ENCODE measurements at places on chromosomes 4 and X.

- DNase-seq, result peak; percentile 72
Measured at GRCh38 chr4:108058685-108059440, 69.2 kb downstream of the HADH start.

DNA sequence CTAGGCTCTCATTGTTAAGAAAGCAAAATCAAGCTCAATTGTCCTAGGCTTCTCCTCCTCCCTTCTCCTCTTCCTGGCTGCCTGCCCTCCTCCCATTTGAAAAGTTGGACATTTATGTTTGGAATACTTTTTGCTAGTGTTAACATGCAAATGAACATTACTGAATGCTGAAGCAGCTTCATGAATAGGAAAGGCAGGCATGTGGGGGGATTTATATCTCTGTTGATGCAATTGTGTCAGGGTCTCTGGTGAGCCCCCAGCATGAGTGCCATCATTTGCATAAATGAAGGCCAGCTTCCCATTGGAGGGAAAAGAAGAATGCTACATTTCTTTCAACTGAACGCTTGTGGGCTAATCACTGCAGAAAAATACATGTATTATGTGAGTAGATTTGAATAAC is 160.1 kb upstream of the NDST3 start:
- DNase-seq, result no peak

GRCh38 chrX:68666580-68666979 is 19.1 kb downstream of the STARD8 start:
- no peak for DNase-seq

- peak; percentile 40 for DNase-seq
Measured at GRCh38 chr4:39319676-39320075, 46.5 kb downstream of the RFC1 start.

- DNase-seq, result no peak
Measured at GRCh38 chrX:68443155-68443868, 10.0 kb upstream of the OPHN1 start.

GRCh38 chrX:94493405-94493804 is 819.4 kb downstream of the FAM133A start:
- DNase-seq, result no peak

- DNase-seq, result no peak
Measured at GRCh38 chrX:109990582-109991276, 12.2 kb upstream of the TMEM164 start.

GRCh38 chrX:16828124-16828908 is 41.8 kb downstream of the RBBP7 start:
- DNase-seq, result no peak

- DNase-seq, result no peak
Measured at GRCh38 chr4:89528526-89529133, 221.0 kb upstream of the GPRIN3 start.

DNA sequence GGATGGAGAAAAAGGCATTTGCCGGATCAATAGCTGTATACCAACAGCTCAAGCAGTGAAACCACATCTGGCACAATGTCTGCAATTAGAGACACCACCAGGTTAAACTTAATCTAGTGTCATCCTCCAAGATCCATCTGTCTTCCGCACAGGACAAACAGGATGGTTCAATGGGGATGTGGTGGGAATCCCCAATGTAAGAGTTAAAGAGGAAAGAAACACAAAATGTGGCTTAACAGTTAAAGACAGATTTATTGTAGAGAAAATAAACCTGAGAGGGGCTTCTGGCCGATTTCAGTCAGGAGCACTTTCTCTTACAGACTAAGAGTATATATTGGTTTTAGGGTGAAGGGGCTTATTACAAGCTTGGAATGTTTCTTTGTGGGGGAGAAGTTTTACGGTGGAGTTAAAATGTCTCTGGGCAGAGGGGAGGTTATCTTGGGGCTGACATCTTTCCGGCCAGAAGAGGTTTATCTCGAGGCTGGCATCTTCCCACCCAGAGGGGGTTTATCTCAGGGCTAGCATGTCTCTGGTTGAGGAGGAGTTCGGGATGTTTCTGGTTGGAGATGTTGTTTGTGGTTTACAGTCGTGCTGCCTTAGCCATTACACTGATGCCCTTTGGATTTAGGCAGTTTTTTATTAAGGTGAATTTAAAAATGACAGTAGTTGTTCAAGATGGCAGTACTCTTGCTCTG is 61.7 kb downstream of the KANTR start:
- no peak for DNase-seq

GRCh38 chrX:32893751-32894150 is 317.6 kb downstream of the DMD start:
- no peak for DNase-seq

DNA sequence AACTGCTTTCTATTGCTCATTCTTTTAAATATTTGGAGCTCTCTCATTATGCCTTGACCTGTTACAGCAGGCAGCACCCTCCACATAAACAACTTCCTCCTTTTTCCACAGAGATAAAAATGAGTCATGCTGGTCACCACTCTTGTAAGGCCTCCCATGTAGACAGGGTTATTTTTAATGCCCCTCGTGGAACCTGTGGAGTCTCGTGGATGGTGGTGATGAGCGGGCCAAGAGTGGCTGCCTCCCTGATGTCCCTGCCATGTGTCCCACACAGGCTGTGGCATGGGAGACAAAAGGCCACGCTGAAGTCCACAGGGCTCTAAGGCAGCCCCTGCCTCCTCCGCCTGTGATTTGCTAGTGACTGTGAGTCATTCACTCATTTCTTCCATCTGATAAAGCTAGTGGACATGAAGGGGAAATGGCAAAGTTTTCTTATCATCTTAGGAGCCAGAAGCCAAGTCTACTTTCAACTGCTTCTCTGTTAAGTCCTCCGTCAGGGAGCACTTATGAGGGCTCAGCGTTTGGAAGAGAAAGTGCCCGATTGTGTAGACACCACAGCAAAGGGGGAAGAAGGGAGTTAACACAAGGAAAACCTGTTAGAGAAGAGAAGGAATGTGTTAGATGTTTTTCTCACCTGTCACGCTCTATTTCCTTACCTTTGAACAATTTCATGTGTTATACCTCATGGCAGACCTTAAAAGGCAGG is 121.6 kb upstream of the FAT1 start:
- peak; percentile 74 for DNase-seq

GRCh38 chr4:151921386-151921785 is 160.6 kb upstream of the GATB start:
- DNase-seq, result no peak

DNA sequence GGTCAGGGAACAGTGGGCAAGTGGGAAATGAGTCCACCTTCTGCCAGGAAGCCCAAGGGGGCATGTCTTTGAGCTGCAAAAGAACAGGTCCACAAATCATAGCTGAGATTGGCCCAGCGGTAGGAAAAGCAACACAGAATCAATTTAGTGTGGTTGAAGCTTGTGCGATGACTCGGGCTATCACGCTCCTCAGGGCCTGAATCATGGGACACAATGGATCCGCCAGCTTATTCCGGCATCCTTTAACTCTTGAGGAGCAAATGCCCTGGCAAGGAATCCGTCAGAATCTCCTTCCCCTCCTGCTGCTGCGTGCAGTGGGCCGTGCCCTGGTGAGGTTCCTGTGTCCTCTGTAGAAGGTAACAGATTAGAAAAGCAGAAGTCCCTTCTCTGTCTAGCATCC is 98.0 kb downstream of the RELL1 start:
- DNase-seq, result no peak

DNA sequence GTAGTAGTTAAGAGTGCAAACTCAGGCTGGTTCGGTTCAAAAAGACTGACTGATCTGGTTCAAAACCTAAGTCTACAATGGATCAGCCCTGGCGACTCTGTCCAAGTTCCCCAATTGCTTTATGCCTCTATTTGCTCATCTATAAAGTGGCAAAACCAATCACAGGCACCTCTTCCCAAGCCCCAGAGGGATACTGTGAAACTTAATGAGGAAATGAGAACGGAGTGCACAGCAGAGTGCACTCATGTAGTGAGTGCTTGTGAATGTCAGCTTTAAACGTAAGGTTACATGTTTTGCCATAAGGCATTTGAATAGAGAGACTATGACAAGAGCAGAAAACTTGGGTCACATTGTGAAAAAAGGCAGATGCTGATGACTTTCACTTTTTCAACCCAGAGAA is 199.7 kb upstream of the KLF3 start:
- no peak for DNase-seq

DNA sequence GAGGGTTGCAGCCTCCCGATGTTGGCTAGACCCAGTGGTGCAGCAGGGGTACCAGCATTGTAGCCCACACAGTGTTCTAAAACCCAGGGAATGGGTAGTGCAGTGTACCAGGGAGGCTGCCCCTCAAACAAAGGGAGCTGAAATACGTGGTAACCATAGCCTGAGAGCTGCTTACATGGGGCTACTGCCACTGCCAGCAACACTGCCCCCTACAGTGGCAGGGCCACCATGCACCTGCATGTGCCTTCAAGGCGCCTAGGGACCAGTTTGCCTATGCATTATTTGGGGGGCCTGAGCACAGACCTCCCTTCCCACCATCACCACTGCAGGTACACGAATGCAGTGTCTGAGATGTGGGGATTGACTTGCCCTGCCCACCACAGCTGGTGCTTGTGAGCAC is 21.0 kb upstream of the BMP15 start:
- DNase-seq, result no peak

- peak; percentile 59 for DNase-seq
Measured at GRCh38 chr4:177005674-177006230, 213.0 kb upstream of the VEGFC start.

- no peak for DNase-seq
Measured at GRCh38 chrX:38192007-38192810, 28.5 kb downstream of the SRPX start.

- no peak for DNase-seq
Measured at GRCh38 chrX:46140272-46140671, 404.9 kb downstream of the ZNF674 start.

DNA sequence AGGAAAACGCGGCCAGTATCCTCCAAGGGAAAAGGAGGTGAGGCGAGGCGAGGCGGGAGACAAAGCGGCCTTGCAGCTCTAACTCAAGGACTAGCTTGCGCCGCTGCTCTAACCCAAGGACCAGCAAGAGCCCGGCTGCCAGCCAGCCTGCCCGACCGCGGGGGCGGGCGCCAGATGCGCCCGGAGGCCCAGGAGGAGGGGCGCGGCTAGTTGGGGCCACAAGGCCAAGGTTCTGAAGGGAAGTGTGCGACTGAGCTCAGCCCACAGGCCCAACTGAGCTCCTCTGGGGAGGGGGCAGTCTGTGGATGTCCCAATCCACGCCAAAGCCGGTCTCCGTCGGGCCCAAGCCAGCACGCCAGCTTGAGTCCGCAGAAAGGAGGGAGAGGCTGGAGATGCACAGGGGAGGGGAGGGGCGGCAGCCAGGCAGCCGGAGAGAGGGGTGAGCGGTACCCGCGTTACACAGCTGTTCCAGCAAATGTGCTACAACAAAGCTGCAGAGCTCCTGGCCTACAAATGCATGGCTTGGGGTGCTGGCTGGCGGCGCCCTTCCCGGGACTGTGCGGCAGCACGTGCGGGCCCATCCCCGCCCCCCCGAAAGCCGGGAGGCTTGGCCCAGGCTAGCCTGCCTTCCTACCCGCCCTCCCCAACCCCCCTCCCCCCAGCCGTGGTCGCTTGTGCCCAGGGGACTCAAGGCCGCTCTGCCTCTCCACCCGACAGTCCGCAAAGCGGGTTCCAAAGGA is 637 bp downstream of the AMER1 start:
- DNase-seq, result no peak

GRCh38 chr4:149065753-149066152 is 623.5 kb upstream of the NR3C2 start:
- no peak for DNase-seq

- DNase-seq, result peak; percentile 16
Measured at GRCh38 chrX:110600745-110601310, 194.8 kb downstream of the CHRDL1 start.

DNA sequence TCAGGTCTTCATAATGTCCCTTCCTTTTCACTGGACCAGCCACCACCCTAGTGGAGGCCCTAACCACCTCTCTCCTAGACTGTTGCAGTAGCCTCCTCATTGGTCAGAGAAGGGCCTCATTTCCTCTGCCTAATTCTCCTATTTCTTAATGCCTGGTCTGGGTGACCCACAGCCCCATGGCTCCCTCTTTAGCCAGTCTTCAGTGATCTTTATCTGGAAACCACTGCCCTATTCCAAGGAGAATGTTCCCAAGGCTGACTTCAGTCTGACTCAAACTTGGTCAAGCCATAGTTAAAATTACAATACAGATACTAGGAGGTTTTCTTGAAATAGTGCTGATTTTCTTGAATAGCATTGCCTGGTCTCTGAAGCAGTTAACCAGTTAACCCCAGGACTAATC is 53.6 kb upstream of the PRPS1 start:
- DNase-seq, result no peak

GRCh38 chrX:96791559-96791958 is 92.1 kb upstream of the RPA4 start:
- DNase-seq, result peak; percentile 24

DNA sequence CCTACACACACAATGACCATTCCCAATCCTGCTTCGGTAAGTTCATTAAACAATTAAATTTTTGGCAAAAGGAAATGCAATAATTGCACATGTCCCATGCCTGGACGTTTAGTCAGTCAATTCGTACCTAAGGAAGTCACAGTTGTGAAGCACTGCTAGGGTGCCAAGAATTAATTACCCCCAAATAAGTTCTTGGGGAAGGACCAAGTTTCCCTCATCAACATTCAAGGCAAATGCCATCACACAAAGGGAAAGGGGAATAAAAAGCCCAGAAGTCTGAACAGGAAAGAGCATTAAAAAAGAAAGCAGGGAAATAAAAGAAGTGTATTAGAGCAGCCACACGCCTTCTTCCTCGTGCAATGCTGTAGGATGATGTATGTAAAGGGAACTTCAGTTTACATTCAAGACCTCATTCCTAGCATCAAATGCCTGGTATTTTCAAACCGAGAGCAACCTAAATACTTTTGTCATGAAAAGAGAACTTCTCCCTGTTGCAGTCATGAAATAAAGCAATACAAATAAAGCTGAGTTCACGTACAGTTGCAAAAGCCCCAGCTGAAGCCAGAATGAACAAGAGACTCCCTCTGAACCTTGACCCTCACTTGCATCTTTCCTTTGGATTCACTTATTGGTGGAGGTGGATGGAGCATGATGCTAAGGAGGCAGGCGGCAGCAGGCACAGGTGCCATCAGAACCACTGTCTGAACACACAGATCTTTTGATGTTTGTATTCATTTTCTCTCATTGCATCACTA is 124.0 kb upstream of the PPARGC1A start:
- no peak for DNase-seq

DNA sequence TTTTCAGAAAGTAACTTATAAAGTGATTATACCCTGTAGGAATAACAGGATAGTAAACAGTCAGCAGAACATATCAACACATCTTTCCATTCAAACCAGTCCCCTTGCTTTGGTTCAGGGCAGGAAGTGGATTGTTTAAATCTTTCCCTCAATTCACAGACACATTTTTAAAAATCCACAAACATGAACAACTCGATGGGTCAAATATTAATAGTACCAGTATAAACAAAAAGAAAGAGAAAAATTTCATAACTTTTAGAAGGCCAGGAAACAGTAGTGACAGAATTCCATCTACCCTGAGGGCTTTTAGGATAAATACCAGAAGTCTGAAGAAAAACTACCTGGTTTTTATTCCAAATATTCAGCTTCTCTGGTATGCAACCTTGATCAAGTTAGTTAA is 1072.8 kb upstream of the PABPC4L start:
- no peak for DNase-seq

- DNase-seq, result no peak
Measured at GRCh38 chr4:177271091-177271490, 38.6 kb upstream of the NEIL3 start.

GRCh38 chrX:78922754-78923153 is 22.4 kb upstream of the P2RY10 start:
- no peak for DNase-seq
